ENCODE measurements at places on chromosomes 4 and X. TPM values are rescaled to one million over a fixed set of nuclear protein-coding genes. Genes with fewer than 3 reads are reported as not detected.

DCAF8L2 gene
- total RNA-seq = not detected

RADX gene
- 8.0 TPM for total RNA-seq

DNA sequence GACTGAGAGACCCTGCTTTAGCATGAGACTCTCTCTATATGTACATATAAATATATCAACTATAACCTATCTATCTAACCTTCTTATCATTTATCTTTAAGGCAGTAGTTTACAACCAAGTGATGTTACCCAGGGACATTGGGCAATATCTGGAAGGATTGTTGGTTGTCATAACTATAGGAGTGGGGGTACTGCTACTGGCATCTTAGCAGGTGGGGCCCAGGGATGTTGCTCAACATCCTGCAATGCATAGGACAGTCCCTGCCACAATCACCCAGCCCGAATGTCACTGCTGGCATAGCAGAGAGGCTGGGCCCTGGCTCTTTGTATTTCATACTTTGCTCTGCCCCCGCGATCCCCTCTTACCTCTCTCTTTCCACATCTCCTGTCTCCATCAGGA, 397.7 kb downstream of the IL15 start:
- no peak for DNase-seq

DNA sequence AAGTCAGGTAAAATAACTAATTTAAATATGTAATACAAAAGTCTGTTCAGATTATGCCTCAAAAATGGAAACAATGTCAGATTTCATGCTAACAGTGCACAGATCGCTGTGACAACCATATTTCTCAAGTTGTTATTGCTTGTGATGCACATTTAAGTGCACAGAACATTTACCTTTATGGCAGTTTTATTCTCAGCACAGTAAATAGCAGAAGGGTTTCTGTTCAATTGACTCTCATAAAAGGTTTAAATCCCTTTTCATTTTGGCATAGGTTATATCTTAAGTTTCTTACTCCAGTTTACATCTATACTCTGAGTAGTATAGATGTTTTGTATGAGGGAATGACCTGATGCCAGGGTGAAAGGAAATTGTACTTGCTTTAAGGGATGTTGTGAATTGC, 247.8 kb downstream of the FSTL5 start:
- no peak for DNase-seq

DNA sequence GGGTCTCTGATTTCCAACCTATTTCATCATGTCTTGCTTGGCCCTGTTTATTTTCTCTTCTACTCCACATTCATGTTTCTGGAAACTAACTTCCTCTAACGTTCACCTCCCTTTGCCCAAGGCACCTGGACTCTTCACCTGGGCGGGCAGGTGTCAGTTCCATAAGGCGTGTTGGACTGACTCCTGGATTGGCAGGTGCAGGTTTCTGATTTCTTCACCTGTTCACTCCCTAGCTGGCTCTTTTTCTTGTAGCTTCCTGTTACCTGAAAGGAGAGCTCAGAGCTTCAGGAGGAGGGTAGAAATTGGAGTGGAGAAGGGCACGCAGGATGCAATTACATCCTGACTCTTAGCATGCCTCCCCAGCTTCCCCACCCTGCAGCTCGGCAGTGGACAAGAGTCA, 350.8 kb upstream of the KLF3 start:
- no peak for DNase-seq
